Stomach (tissue), 19 donors: ENCODE measurements at places on chromosomes 12 and 14. TPM values are rescaled to one million over a fixed set of nuclear protein-coding genes. Genes with fewer than 3 reads are reported as not detected.

AQP6 gene
- total RNA-seq: 0.18 TPM

ERP29 gene
- 37.7 TPM for total RNA-seq

TDRD9 gene
- total RNA-seq: 2.6 TPM

MYF5 gene
- not detected for total RNA-seq

LRFN5 gene
- 0.58 TPM for total RNA-seq

ABCC9 gene
- total RNA-seq: 60.1 TPM

- no peak overlapping the region for H3K4me3 ChIP-seq
- H3K27me3 ChIP-seq: no peaks in the 10 kb centered on the region
- no peak for DNase-seq
- peaks cover 5% of the 10 kb centered on the region for H3K4me1 ChIP-seq
- H3K27ac ChIP-seq: no peak overlapping the region
Measured at GRCh38 chr14:50999726-51000125, 55.4 kb upstream of the PYGL start.

DNA sequence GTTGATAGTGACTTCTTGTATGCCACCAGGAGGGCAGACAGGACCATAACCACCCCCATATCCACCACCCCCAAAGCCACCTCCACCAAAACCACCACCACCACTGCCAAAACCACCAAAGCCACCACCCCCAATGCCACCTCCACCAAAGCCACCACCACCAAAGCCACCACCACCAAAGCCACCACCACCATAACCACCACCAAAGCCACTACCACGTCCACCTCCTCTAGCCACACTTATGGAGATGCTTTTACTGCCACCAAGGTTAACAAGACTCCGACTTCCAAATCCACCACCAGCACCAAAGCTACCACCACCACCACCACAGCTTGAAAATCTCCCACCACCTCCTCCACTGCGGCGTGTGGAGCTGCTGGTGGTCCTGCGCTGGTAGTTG, 332 bp downstream of the KRT1 start:
- no peak overlapping the region for H3K27ac ChIP-seq
- H3K4me3 ChIP-seq: no peak overlapping the region
- no peaks in the 10 kb centered on the region for H3K27me3 ChIP-seq
- H3K36me3 ChIP-seq: no peaks in the 10 kb centered on the region
- no peak for DNase-seq
- H3K4me1 ChIP-seq: no peaks in the 10 kb centered on the region

GRCh38 chr12:121505513-121505912, 75.3 kb downstream of the KDM2B start:
- no peak overlapping the region for H3K4me3 ChIP-seq
- no peaks in the 10 kb centered on the region for H3K27me3 ChIP-seq
- no peak for DNase-seq
- peaks cover under 1% of the 10 kb centered on the region for H3K4me1 ChIP-seq
- no peak overlapping the region for H3K27ac ChIP-seq

DNA sequence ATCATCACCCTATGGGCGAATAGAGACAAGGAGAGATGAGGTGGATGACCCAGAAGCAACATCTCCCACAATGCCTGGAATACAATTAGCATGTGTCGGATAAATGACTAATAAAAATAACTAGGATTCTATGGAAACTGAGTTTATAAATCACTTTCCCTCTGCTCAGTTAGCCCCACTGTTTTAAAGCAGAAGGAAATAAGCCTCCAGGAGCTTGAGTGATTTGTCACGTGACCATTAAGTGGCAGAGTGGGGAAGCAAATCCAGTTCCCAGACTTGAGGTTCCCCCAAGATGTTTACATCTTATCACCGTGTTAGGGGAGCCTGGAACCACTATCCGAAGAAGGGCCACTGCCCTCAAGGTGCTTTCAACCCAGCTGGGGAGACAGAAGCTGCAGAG, 136.5 kb upstream of the CCND2 start:
- H3K27me3 ChIP-seq: no peaks in the 10 kb centered on the region
- H3K36me3 ChIP-seq: no peaks in the 10 kb centered on the region
- no peak overlapping the region for H3K4me3 ChIP-seq
- H3K4me1 ChIP-seq: no peaks in the 10 kb centered on the region
- no peak overlapping the region for H3K27ac ChIP-seq

DNA sequence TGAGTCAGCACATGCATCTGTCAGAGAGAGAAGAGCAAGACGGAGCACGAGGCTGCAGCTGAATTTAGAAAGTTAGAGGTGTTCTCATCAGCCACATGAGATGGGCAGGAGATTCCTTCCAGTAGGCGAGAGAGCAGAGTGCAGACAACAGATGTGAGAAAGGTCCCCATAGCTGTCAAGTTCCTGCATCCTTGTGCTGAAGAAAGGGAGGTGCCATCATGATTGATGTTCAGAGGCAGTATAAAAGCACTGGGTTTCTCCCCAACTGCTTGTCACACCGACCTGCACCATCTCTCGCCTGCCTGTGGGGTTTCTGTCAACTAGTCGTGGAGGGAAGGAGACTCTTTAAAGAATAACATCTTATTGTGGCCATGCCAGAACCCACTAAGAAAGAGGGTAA, at the start of gene MYBPC1:
Gene MYBPC1 (plus strand): TSS at position 272 of the 400 bp plus-strand sequence. CDS start 100 bp downstream, at position 372.
- no peaks in the 10 kb centered on the region for H3K27me3 ChIP-seq
- peaks cover 6% of the 10 kb centered on the region for H3K4me1 ChIP-seq
- no peaks in the 10 kb centered on the region for H3K36me3 ChIP-seq
- no peak within 1 kb of the TSS for H3K4me3 ChIP-seq
